ENCODE measurements at places on chromosomes 2 and 18.

GRCh38 chr2:179675435-179675834, 186.0 kb downstream of the ZNF385B start:
- DNase-seq: no peak

DNA sequence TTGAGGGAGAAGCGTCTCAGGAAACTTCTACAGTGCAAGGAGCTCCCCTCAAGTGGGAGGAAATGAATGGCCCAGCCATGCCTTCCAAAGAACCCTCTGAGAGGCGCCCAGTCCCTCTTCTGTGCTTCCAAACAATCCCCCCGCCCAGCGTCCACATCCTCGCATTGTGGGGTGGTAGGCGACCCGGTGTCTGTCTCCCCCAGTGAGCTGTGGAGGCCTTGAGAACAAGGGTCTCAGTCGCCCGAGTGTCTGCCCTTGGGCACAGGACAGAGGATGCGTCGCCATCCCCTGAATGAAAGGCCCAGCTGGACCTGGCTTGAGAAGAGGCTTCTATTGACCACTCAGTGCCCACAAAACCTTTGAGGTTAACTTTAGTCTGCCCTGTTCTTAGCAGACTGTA, 29.7 kb downstream of the INPP5D start:
- no peak for DNase-seq

DNA sequence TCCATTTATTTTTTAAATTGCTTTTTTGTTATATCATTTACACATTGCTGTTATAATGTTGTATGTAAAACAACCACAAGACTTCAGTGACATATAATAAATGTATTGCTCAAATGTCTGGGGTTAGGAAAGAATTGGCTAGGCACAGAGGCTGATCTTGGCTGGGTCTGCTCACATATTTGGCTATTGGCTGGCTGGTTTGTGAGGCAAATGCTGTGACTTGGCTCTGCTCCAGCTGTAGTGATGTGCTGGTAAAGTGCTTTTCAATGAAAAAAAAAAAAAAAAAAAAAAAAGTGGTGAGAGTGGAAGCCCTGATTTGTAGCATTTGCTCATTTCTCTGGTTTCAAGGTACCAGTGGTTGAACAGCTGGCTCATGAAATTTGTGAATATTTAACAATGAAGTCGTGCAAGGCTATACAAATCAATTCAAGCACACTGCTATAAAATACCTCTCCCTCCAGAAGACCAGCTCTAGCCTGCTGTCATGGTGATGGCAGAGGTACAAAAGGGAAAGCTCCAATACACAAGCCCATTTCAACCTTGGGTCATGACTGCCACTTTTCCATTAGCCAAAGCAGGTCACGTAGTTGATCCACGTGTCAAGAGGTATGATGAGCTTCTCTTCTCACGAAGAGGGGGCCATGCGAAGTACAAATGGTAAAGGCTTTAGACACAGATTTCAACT, 43.7 kb upstream of the RIT2 start:
- DNase-seq: no peak

DNA sequence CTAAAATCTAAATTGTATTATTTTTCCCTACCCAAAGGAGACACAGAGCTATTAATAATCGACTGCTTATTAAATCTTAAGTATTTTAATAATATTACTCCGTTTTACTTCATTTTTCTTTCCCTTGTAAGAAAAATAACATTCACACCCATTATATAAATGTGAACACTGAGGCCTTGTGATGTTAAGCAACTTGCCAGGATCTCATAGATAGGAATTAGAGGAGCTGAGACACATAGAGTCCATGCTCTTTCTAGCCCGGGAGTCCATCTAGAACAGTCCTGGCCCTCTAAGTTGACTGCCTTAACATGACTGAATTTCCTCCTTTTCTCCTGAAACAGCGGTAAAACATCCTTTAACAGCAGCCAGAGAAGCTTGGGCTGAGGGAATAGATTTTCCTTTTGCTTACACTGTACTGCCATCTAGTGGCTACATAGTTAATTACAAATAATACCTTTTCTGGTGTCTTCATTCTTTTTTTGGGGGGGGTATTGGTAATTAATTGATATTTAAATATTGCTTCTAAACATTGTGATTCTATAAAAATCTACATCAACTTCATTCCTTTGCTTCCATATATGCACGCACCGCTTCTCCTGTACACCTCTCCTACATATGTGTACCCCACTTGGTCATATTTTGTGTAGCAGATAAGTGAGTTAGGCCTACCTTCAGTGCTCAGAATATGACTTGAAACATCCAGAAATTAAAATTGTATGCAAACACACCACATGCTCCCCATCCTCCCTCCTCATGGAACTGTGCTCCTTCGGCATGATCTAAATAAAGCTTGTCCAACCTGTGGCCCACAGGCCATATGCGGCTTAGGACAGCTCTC, 125.8 kb upstream of the HNMT start:
- DNase-seq: no peak

- no peak for DNase-seq
Measured at GRCh38 chr2:226115102-226115831, 684.4 kb downstream of the IRS1 start.

DNA sequence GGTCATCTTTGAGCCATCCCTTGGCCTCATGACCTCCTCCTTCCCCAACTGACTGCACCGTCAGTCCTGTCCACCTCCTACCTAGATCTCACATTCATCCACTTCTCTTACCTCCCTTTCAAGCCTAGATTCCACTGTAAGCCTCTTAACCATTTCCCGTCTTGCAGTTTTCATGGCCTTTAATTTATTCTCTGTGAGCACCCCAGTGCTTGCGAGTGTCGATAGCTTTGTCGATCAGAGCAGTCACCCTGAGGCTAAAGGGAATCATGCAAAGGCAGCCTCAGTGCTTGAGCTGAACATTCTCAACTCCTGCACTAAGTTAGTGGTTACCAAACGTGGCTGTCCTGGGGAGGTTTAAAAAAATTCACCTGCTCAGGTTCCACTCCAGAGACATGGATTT, 14.7 kb downstream of the ARHGAP25 start:
- DNase-seq: no peak

DNA sequence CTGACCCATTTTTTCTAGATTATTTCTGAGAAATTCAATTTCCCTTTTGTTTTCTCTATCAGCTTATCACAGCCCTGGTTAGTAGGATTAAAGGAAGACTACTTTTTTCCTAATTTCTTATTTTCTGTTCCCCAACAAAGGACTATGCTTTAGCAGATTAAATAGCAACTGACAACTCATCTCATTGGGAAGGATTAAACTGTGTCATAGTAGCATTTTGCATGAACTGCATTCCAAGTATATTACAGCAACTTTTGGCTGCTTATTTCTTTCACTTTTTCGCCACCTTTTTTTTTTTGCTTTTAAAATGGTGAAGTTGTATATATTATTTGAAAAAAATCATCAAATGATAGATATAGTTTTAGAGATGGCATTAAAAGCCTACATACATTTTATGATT, 570.3 kb downstream of the FBXO15 start:
- no peak for DNase-seq

GRCh38 chr18:61975526-61976326, 82.9 kb upstream of the RNF152 start:
- no peak for DNase-seq

DNA sequence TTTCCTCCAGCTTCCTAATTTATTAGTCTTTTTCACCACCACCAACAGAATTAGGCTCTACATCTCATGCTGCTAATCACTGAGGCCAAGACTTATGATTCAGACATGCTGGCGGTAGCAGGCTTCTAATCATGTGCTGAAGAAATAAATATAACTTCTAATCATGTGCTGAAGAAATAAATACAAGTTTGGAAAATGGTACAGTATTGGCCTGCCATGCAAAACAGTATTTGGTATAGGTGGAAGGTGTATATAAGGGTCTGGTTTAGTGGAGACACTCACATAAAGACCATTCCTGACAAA, 240.7 kb downstream of the TGIF1 start:
- no peak for DNase-seq

- no peak for DNase-seq
Measured at GRCh38 chr2:82062463-82062862, 1757.9 kb upstream of the LRRTM1 start.

- no peak for DNase-seq
Measured at GRCh38 chr2:233209117-233209532, 42.3 kb upstream of the ATG16L1 start.

DNA sequence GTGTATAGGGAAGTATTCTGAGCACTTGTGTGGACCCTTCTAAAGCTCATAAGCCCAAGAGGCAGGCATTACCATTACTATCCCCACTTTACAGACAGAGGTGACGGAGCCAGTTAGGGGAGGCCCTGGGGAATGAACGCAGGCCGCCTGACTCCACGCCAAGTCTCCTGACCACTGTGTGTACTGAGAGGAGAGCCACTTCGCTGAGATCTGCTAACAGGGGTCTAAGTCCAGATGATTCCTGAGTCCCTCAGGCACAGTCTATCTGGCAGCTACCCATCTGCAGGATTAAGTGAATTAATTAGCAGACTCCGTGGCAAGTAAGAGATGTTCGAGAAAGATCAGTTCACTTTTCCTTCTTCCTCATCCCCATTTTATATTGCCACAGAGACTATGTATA, 13.7 kb downstream of the CYB5A start:
- DNase-seq: no peak

- no peak for DNase-seq
Measured at GRCh38 chr2:29417630-29418029, 302.4 kb downstream of the CLIP4 start.

DNA sequence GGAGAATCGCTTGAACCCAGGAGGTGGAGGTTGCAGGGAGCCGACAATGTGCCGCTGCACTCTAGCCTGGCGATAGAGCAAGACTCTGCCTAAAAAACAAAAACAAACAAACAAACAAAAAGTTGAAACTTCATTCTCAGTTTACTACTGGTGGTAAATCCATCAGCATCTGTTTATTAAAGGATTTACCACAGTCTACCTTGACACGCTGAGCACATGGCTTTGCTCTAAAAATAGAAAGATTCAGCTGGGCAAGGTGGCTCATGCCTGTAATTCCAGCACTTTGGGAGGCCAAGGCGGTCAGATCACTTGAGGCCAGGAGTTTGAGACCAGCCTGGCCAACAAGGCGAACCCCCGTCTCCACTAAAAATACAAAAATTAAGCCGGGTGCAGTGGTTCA, 201.3 kb downstream of the TGIF1 start:
- no peak for DNase-seq

DNA sequence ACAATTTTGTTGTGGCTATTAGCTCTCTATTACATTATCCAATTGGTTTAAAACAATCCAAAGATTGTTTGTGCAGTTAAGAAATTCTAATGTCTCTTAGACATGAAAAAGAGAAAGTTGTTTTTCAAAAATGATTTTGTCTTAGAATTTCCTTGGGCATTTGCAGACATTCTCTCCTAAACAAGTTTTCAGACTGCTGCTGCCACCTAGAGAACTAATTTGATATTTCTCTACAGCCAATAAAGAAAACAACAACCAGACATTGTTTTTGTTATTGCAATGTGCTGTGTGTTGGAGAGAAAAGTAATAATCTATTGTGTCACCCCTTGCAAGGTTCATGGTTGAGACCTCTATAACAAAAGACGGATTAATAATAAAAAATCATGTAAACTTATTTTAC, 119.0 kb upstream of the SYT4 start:
- no peak for DNase-seq

DNA sequence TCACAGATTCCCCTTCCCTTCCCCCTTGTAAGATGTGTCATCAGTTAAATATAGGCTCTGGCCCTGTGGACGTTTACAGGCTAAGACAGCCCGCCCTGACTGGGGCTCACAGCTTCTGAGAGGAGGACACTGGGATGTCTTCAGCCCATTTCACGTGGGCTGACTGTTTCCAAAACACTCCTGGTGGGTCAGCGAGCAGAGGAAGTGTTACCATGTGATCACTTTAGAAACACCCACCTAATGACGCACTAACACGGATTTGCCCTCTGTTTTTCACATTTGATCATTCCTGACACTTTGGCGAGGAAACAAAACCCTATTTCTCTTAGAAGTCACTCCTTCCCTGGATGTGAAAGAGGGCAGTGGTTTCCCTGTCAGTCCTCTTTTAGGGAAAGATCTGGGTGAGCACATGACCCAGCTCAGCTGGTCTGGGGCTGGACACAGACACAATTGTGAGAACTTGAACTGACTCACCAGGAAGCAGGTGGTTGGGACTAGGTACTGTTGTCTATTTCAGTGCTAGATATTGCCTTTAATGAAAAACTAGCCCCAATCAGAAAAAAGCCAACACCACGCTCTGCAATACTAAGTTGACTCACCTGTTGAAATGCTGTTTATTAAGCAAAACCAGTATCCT, 38.8 kb downstream of the BMP10 start:
- DNase-seq: peak; percentile 48

DNA sequence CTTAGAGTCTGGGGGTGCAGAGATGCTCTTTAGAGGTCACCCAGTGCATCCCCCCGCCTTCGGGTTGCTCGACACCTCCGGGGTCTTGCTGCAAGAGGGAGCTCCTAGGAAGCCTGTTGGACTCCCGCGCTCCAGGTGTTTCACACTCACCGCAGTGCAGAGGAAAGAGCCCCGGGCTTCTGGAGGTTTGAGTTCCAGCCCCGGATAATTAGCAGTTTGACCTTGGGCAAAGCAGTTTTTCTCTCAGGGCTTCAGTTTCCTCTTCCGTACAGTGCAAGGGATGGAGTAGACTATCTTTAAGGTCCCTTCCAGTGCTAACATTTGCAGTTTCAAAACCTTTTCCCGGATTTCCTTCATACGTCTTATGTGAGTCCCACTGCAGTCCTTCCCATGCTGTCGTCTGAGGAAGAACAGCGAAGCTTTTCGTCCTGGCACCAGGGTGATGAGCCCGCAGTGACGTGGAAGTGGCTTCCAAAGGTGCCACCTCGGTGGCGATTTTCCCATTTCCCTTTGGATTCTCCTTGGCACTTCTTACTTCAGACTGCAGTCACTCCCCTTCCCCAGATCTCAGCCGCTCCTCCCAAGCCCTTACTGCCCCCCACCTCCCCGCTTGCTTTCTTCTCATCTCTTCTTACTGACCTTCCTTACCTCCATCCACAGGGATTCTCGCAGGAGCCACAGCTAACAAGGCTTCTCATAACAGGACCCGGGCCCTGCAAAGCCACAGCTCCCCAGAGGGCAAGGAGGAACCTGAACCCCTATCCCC, 585 bp downstream of the PNKD start:
- DNase-seq: no peak

DNA sequence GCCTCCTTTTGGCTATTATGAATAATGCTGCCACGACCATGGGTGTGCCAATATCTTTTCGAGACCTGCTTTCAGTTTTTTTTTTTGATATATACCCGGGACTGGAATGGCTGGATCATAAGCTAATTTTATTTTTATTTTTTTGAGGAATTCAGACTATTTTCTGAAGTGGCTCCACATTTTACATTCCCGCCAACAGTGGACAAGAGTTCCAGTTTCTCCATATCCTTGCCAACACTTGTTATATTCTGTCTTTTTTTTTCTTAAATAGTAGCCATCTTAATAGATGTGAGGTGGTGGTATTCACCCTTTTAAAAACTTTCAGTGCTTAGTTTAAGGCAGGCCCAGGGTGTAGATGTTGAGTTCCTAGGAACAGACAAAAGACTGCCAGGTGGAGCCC, 11.8 kb downstream of the LPIN1 start:
- DNase-seq: no peak
